ENCODE measurements at places on chromosomes 12 and 14.

DNA sequence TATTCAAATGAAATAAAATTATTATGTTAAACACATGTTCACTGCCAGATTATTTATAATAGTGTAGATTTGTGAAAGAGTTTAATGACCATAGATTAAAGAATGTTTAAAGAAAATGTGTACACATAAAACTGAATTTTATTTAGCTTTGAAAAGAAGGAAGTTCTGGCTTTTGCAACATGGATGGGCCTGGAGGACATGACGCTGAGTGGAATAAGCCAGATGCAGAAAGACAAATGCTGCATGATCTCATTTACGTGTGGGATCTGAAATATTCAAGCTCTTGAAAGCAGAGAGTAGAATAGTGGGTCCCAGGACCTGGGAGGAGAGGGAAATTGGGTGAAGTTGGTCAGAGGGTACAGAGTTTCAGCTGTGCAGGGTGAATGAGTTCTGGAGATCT lies 1261.2 kb downstream of the TMEM121 start:
- no peak for DNase-seq

DNA sequence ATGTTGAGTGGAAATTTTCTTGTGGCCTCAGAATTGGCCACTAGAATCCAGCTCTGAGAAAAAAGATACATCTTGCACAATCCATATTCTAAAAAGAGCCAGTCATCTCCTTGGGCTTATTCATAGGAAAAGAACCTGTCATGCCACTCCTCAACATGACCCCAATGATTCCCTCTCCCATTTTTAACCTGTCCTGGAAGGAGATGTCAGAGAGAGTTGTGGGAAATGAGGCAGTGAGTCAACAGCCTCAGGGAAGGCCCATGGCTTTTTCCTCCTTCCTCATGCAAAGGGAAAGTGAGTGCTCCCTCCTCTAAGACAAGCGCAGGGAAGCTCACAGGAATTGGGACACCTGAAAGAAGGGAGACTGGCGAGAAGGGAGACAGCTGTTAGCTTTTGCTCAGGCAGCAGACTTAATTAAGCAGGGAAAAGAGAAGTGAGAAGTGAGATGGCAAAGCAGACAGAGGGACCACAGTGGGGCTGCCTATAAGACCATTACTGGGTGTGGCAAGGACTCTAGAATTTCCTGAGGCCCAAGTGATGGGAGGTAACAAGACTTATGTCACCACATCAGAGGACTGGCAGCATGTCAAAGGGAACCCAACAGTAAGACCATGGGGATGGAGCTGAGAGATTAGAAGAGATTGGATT lies 10.2 kb upstream of the DHRS7 start:
- DNase-seq = no peak

DNA sequence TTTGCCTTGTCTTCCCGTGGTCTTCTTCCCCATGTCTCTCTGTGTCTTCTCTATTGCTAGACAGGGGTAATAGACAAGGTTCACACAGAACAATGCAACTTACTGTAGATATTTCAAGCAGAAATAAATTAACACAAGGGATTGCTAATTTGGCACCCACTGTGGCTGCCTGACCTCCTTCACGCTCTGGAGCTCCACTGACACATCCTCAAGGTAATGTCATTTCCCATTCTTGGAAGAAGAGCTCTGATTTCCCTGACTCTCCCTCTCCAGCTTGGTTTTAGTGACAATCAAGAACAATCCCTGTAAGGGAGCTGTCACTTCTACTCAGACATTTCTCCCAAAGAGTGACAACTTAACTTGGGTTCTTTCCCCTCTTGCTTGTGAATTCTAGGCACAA lies 105.4 kb upstream of the NAP1L1 start:
- no peak for DNase-seq

DNA sequence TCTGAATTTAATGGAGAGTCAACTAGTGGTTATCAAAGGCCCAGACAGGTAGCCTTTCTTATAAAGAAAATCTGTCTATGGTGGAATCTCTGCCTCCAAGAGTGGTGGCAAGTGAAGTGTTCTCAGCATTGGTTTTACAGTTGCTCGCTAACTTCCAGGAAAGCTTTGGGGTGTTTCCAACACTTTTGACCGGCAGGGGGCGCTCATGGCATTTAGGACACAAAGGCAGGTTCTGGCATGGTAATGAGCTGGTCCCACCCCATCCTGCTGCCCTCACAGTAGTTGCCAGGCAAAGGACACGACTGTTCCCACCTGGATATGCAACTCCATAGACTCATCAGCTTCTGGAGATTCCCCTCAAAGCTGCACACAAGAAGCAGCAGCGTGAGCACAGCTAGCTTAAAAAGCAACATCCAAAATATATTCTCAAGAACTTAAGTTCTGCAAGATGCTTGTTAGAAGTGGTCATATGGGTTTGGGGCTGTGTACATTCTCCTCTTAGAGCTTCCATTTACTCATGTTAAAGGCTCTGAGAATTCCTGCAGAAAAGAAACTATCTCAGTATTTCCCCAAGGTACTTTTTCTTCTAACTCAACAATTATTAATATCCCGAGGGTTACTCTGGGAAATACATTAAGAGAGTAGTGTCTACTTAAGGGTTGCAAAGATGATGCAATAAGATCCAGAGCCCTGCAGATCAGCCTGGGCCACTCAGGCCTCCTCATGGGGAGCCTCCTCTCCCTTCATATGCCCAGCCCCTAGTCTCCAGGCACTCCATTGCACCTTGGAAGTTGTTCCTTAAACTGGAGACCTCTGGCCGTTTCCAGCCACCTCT lies 14.8 kb downstream of the PROX2 start:
- DNase-seq = peak; percentile 41

GRCh38 chr12:132818562-132818961 lies 10.1 kb downstream of the GOLGA3 start:
- DNase-seq = no peak

DNA sequence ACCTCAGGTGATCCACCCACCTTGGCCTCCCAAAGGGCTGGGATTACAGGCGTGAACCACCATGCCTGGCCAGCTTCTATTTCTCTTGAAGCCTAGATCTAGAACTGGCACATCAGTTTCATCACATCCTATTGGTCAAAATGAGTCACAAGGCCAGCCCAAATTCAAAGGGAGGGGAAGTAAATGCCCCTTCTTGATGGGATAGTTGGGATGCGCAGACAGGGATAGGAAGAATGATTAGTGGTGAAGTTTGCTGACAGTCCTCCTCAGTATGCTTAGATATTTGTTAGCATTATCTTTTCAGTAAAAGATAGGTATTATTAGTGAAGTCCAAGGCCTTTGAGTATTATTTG lies 33.4 kb downstream of the CRADD start:
- no peak for DNase-seq
